Stimulated activated CD4-positive, alpha-beta T cell treated with anti-CD3 and anti-CD28 coated beads, Interleukin-1b, Interleukin-23, amount 100 ng/mL, for 1 hour (primary cell): ENCODE measurements at places on chromosomes 1 and 21.

GRCh38 chr1:187621951-187622350 is 793.2 kb downstream of the PLA2G4A start:
- DNase-seq, result no peak

DNA sequence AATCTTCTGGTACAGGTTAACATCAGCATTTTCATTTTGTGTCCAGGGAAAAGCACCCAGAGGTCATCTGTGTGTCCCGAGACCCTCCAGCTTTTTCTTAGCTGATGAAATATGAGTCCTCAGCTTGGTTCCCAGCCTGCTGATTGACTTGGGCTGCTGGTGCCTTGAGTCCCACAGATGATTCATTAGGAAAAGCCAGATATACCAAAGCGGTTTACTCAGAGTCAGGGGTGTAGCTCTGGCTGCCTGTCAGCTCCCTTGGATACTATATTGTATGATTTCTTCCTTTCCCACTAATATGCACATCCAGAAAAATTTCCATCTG is 43.7 kb upstream of the MAB21L3 start:
- no peak for DNase-seq

DNA sequence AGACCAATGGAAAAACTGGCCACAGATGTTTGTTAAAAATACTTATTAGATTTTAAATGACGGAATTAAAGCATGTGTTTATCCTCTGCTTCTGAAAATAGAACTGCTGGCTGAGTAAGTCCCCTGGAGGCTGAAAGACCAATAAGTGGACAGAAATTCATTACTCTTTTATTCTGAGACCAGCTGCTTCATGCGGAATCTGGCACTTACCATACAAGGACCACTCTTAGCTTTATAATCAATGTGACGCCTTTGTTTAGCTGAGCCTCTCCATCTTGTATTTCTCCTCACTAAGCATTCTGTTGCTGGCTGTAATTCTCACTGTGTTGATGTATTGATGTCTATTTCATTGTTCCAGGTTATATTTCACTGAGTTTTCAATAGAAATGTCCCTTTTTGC is 6.3 kb upstream of the EXO1 start:
- no peak for DNase-seq

- no peak for DNase-seq
Measured at GRCh38 chr1:85661767-85662166, 46.5 kb downstream of the ZNHIT6 start.
